Gastrocnemius medialis (tissue), 4 donors: ENCODE measurements at places on chromosomes 2 and 18. TPM values are rescaled to one million over a fixed set of nuclear protein-coding genes. Genes with fewer than 3 reads are reported as not detected.
A peak's percentile ranks its signal among the peaks of the same experiment; 100 is the strongest.

- peaks cover 2% of the 10 kb centered on the region for H3K36me3 ChIP-seq
- H3K4me3 ChIP-seq, result no peak overlapping the region
- no peaks in the 10 kb centered on the region for H3K4me1 ChIP-seq
- H3K27me3 ChIP-seq, result no peaks in the 10 kb centered on the region
- no peak overlapping the region for H3K27ac ChIP-seq
These were observed 70.7 kb downstream of the SPOPL start for GRCh38 chr2:138572318-138572717.

- H3K36me3 ChIP-seq, result no peaks in the 10 kb centered on the region
- H3K4me3 ChIP-seq, result no peak overlapping the region
- H3K27ac ChIP-seq, result peak overlapping the region; percentile 68
- DNase-seq, result peak; percentile 81
These were observed 1.2 kb upstream of the TNS1 start for GRCh38 chr2:218003981-218004419.

DNA sequence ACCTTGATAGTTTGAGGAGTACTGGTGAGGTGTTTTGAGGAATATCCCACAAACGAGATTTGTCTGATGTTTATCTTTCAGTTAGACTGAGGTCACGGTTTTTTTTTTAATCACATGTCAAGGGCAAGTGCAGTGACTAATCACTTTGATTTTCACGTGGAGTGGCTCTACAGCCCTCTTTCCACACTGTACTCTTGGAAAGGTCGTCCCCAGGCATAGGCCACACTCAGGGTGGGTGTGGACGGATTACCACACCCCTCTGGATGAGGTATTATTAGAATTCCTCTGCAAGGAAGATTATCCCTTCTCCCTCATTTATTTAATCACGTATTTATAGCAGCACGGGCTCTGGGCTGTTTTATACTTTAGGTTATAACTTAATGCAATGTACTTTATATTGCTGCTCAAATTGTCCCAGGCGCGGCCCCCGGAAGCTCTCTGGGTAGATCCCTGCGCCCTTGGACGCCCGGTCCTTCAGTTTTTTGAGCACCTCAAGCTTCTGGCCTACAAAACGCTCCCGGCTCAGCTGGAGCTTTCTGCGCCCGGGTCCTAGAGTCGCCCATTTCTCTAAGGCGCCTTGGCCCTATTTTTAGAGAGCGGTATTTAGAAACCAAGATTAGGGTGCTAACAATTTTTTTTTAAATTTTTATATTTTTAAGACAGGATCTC is 515 bp upstream of the PLEKHB2 start:
- no peaks in the 10 kb centered on the region for H3K27me3 ChIP-seq
- H3K4me3 ChIP-seq, result peak overlapping the region; percentile 90
- H3K4me1 ChIP-seq, result peaks cover 21% of the 10 kb centered on the region
- no peaks in the 10 kb centered on the region for H3K36me3 ChIP-seq
- peak overlapping the region; percentile 95 for H3K27ac ChIP-seq
- DNase-seq, result peak; percentile 87

GRCh38 chr2:174235680-174236079 is 12.7 kb downstream of the OLA1 start:
- no peak overlapping the region for H3K27ac ChIP-seq
- H3K36me3 ChIP-seq, result no peaks in the 10 kb centered on the region

DNA sequence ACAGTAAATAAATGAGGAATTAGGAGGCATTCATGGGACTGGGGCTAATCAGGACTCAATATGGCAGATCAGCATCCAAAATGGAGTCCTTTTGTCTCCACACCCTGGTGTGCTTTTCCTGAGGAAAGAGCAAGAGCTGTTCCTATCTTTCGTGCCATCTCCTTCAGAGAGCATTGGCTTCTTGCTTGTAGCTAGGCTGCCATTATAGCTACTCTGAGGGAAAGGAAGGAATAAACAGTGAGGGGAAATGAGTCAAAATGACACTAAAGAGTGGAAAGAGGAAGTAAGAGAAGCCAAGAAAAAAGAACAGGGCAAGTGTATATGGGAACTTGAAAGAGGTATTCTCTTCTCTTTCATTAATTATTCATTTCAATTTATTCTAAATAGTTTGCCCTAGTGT is 8.4 kb upstream of the NMI start:
- DNase-seq, result no peak
- H3K27ac ChIP-seq, result no peak overlapping the region
- no peaks in the 10 kb centered on the region for H3K36me3 ChIP-seq

Gene ITPRIPL1
- 0.82 TPM for total RNA-seq

DNA sequence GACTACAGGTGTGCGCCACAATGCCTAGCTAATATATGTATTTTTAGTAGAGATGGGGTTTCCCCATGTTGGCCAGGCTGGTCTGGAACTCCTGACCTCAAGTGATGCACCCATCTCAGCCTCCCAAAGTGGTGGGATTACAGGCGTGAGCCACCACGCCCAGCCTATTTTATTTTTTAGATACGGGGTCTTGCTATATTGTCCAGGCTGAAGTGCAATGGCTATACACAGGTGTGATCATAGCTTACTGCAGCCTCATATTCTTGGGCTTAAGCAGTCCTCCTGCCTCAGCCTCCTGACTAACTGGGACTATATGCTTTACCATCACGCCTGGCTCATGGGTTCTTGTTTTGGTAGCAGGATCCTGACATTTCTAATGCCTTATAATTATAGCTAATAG is 42.4 kb downstream of the BIRC6 start:
- H3K27me3 ChIP-seq, result no peaks in the 10 kb centered on the region
- no peak for DNase-seq
- H3K4me1 ChIP-seq, result peaks cover 2% of the 10 kb centered on the region
- no peak overlapping the region for H3K4me3 ChIP-seq
- peaks cover 39% of the 10 kb centered on the region for H3K36me3 ChIP-seq

- no peaks in the 10 kb centered on the region for H3K27me3 ChIP-seq
- no peak for DNase-seq
- H3K36me3 ChIP-seq, result no peaks in the 10 kb centered on the region
- no peak overlapping the region for H3K27ac ChIP-seq
These were observed 2062.3 kb upstream of the CELF4 start for GRCh38 chr18:39627936-39628335.

DNA sequence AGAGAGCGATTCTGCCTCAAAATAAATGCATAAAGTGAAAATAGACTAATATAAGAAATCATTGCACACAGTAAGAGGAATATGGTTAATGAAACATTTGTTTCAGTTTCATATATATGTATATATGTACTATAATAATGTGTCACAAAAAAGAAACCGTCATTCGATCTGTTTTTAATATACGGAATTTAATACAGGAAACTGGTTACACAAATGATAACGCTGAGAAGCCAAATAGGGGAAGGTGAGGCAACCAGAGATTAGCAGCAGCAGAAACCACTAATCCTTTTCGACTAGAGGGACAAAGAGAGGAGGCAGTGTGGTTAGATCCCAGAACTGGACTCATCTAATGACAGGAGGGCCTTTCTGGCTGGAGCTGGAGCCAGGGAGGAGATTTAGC is 64.2 kb upstream of the GREB1L start:
- H3K4me1 ChIP-seq, result no peaks in the 10 kb centered on the region
- DNase-seq, result no peak
- H3K27me3 ChIP-seq, result no peaks in the 10 kb centered on the region
- H3K36me3 ChIP-seq, result no peaks in the 10 kb centered on the region
- no peak overlapping the region for H3K4me3 ChIP-seq
- H3K27ac ChIP-seq, result no peak overlapping the region

Gene REG3A
- total RNA-seq, result not detected

- no peaks in the 10 kb centered on the region for H3K27me3 ChIP-seq
- no peaks in the 10 kb centered on the region for H3K36me3 ChIP-seq
- no peaks in the 10 kb centered on the region for H3K4me1 ChIP-seq
- no peak overlapping the region for H3K27ac ChIP-seq
- no peak for DNase-seq
- H3K4me3 ChIP-seq, result no peak overlapping the region
These were observed 157.6 kb downstream of the EN1 start for GRCh38 chr2:118689874-118690273.

Gene ABCA12
- total RNA-seq, result not detected

DNA sequence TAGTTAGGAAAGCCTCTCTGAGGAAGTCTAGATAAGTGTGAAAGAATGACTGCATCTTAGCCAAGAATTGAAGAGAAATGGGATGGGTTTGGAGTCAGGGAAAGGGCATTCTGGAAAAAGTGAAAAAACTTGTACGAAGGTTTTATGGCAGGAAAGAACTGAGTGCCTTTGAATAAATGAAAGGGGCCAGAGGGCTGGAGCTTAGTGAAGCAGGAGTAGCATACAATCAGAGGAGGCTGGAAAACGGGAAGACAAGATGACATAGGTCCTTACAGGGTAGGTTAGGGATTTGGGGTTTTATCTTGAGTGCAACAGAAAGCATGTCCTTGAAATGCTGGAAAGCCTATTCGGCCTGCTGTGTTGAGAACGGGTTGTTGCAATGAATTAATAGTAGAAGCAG is 152.6 kb upstream of the RND3 start:
- no peak for DNase-seq
- no peaks in the 10 kb centered on the region for H3K4me1 ChIP-seq
- no peak overlapping the region for H3K4me3 ChIP-seq
- no peaks in the 10 kb centered on the region for H3K27me3 ChIP-seq
- no peaks in the 10 kb centered on the region for H3K36me3 ChIP-seq

- no peaks in the 10 kb centered on the region for H3K27me3 ChIP-seq
- no peaks in the 10 kb centered on the region for H3K36me3 ChIP-seq
- DNase-seq, result no peak
- peaks cover 6% of the 10 kb centered on the region for H3K4me1 ChIP-seq
- H3K27ac ChIP-seq, result no peak overlapping the region
These were observed 104.5 kb upstream of the ALPP start for GRCh38 chr2:232273903-232274643.

Gene SERPINB11
- not detected for total RNA-seq

GRCh38 chr18:44725300-44726058 is 44.8 kb downstream of the SETBP1 start:
- no peaks in the 10 kb centered on the region for H3K27me3 ChIP-seq
- H3K27ac ChIP-seq, result peak overlapping the region; percentile 58
- H3K36me3 ChIP-seq, result no peaks in the 10 kb centered on the region
- DNase-seq, result no peak

Gene DYNAP
- not detected for total RNA-seq

DNA sequence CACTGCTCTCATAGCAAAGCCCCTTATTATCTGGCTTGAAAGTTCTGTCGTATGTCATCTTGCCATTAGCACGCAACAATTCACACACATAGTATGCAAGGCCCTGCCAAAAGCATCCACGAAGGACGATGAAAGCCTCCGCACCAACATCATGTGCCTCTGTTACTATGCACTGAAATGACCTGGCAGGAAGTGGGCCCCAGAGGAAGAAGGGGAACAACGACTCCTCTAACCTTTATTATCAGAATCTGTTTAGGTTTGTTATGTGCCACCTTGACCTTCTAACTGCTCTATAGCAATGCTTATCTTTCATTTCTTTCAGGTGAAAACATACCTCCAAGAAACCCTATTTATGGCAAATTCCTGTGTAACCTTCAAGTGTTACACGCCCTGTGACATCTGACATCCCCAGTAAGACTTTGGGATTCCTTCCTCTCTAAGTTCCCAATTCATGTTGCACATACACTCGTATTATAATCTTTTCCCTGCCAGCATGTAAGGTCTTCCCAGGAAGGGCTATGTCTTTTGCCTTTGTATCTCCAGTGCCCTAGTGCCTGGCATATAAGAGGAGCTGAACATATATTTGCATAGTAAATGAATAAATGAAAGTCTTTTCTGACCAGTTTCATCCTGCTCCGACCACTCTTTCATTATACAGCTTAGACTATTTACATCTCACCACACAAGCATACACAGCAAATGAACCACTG is 7.0 kb upstream of the NDUFV2 start:
- peaks cover 6% of the 10 kb centered on the region for H3K4me1 ChIP-seq
- H3K27me3 ChIP-seq, result no peaks in the 10 kb centered on the region
- no peak for DNase-seq
- no peaks in the 10 kb centered on the region for H3K36me3 ChIP-seq
- no peak overlapping the region for H3K4me3 ChIP-seq

GRCh38 chr2:177273408-177273807 is 8.9 kb upstream of the NFE2L2 start:
- H3K4me3 ChIP-seq, result no peak overlapping the region
- H3K36me3 ChIP-seq, result no peaks in the 10 kb centered on the region
- DNase-seq, result no peak
- no peaks in the 10 kb centered on the region for H3K27me3 ChIP-seq
- peaks cover 22% of the 10 kb centered on the region for H3K4me1 ChIP-seq
